Activated T-cell treated with anti-CD3 and anti-CD28 coated beads, Interleukin-2, amount 50 U/mL, for 4 hours (primary cell): ENCODE measurements at places on chromosomes 12 and 14.

DNA sequence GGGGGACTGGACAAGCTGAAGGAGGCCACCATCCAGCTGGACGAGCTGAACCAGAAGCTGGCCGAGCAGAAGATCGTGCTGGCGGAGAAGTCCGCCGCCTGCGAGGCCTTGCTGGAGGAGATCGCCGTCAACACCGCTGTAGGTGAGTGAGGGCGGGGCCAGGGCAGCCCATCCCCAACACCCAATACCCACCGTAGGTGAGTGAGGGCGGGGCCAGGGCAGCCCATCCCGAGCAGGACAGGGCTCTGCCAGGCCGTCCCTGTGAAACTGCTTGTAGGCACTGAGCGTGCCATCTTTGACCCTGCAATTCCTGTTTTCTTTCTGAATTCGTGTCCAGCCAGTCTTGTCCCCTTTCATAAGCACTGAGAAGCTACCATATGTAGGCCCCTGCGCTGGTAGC lies 74.0 kb downstream of the CCDC92 start:
- no peak for DNase-seq

GRCh38 chr12:95054206-95054605 lies 19.2 kb downstream of the NR2C1 start:
- DNase-seq: no peak

GRCh38 chr14:54610051-54610977 lies 43.4 kb downstream of the SAMD4A start:
- DNase-seq: no peak

DNA sequence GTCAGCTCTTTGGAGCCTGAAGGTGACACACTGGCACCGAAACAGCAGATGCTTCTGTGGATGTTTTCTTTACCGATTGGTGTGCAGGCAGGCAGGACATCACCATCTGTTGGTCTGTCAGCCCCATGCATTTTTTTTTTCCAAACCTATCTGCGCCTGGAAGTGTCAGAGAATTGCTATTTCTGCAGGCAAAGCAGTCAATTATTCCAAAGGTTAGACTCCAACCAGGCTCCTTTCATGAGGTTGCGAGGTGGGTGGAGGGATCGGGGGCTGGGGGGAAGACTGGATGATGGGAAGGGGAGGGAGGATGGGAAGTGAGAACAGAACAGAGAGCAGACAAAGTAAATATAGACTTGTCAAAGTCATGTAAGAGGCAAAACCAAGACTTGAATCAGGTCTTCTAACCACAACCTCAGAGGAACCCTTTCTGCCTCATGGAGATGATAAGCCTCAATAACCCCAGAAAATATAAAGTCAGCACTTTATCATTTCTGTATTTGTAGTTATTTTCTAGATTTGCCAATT lies 117.7 kb downstream of the OTOGL start:
- no peak for DNase-seq

DNA sequence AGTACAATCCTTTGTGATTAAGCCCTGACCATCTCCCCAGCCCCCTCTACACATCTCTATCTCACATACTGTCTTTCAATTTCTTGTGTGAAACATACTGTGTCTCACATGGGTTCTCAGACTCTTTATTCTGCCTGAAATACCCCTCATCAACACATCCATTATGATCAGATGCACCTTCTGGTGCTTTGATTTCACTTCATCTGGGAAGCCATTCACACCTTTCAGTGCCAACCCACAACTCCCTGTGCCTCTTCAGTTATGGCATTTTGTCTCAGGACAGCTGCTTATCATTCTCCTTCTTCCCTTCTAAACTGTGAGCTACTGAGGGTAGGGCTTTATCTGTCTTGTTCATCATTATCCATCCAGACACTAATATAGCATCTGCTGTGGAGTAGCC lies 58.8 kb downstream of the CKB start:
- no peak for DNase-seq

DNA sequence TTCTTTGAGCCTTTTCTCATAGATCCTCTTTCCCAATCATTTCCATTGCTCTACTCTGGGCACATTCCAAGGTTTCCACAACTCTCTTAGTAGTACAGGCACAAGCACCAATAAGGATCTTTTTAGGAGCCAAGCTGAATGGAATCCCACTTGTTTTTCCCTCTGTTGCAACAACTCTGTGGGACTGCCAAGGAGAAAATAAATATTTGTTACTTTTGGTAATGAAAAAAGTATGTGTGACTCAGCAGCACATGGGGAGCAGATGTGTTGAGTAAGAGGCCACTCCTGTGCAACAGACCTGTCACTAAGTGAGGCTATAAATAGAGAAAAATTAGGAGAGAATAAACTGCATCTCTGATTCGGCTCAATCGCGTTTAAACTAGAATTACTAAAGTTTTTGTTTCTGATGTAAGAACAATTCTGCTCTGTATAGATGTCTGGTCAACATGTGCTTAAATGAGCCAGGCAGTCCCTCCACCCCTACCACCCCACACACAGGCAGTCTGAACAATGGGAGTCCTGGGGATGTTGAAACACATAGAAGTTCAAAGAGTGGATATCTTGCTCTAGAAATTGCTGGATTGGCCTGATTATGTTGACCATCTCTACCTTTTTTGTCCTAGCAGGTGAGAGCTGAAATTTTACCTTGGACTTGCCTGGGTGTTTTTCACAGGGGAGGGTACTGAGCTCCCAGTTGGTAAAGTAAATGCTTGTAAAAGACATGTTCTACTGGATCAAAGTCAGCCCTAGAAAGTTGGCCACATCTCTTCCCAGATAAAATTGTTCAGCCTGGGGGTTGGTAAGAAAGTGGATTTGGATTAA lies 244.3 kb upstream of the NOVA1 start:
- DNase-seq: no peak

GRCh38 chr12:52836042-52836466 lies 1.9 kb upstream of the KRT79 start:
- DNase-seq: peak; percentile 56

GRCh38 chr12:66603461-66603860 lies 75.4 kb downstream of the GRIP1 start:
- no peak for DNase-seq

- no peak for DNase-seq
Measured at GRCh38 chr14:50677527-50678063, 9.5 kb upstream of the SAV1 start.

- DNase-seq: no peak
Measured at GRCh38 chr12:1616233-1617066, 12.6 kb upstream of the WNT5B start.

GRCh38 chr14:35944847-35945246 lies 118.7 kb downstream of the BRMS1L start:
- DNase-seq: no peak

- DNase-seq: no peak
Measured at GRCh38 chr14:69990323-69990722, 111.1 kb downstream of the SMOC1 start.

DNA sequence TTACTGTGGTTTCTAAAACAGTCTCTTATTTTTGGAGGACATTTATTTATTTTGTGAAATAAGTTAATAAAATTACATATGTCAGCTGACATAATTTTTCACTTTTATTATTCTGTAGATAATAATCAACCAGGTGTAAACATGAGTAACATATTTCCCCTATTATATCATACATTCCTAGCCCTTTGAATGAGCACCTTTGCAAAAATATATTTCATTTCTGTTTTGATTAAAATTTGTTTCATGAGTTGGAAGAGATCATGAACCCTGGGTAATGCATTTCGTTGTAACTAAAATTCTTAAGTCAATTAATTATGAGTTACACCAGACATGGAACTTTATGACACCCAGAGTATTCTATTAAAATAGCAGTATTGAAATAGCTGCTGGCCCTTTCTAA lies 56.3 kb downstream of the SLC16A7 start:
- DNase-seq: no peak

- DNase-seq: no peak
Measured at GRCh38 chr12:65331456-65331855, 53.0 kb downstream of the MSRB3 start.

DNA sequence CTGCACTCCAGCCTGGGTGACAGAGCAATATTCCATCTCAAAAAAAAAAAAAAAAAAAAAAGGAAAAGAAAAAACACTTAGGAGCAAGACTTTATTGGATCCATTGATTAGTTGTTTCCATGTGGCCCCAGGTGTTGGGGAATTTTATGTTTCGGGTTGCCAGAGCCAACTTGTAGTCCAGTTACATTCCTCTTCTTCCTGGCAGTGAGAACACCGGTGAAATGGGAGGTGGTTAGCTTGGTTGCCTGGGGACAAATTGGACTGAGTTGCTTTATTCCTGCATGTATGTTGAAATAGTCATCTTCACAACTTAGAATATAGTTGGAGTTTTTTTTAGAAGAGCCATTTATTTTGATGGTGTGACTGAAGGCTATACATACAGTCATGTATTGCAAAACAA lies 12.6 kb downstream of the RCOR1 start:
- no peak for DNase-seq

DNA sequence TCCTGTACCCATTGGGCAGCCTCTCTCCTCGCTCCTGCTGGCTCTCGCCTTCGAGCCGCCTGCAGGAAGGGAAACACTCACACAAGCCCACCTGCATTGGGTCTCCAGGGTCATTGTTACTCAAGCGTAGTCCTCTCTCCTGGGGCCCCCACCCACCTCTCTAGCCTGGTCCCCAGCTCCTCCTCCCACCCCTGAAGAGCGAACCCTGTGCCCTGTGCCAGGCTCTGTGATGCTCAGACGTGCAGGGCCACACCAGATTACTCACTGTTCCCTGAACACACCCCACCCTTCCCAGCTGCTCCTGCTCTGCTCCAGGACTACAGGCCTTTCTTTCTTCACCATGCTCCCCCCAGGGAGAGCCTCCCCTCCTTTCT lies 88.1 kb downstream of the NINJ2 start:
- DNase-seq: no peak

DNA sequence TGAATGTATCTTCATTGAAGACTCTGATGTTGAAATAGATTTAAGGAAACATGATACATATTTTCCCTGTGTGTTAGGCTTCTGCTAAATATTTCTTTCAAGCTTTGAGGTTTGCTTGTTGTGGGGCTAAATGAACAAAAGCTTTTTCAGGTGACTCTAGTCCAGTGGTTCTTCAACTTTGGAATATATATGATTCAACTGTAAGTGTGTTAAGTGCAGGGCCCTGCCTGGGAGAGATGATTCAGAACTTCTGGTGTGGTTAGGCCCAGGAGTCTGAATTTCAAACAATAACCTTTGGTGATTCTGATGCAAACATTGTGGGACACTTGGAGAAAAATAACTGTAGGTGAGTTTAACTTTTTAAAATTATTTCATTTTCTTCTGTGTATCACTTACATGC lies 93.0 kb downstream of the TRHDE start:
- DNase-seq: no peak

- DNase-seq: peak; percentile 11
Measured at GRCh38 chr12:112908548-112908947, 1.8 kb downstream of the OAS1 start.

DNA sequence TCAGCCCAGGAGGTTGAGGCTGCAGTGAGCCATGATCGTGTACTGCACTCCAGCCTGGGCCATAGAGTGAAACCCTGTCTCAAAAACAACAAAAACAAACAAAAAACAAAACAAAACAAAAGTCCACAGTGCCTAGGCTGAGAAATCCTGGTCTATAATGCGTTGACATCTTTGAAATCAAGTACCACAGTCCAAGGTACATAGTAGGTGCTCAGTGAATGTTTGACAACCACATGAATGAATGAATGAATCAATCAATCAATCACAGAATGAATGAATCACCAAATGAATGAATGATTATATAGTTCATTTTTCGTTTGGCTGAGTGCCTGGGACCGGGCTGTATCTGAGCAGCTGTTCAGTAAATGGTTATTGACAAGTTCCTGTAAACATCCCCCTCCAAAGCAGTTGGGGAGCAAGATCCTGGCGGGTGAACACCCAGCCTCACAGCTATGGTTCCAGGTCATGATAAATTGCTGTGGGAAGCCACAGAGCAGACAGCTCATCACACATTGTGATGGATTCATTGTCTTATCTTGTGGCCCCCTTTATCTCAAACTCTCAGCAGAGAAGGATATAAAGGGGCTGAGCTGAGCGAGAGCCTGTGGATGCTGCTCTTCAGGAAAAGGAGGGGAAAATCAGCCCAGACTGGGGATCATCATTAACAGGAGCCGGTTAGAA lies 30.4 kb upstream of the IFT81 start:
- no peak for DNase-seq

DNA sequence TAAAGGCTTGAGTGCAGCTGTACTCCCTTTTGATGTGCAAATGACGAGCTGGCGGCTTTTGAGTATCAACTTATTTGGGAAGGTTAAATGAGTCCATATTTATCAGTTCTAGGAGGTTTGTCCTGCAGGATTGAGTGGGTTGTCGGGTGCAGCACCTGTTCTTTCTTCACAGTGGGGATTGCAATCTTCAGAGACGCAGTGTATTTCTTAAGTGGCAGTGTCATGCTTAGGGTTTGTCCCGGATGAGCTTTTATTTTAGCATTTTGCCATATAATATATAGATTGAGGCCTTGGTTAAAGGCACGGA lies 1.2 kb downstream of the FUT8 start:
- DNase-seq: no peak

DNA sequence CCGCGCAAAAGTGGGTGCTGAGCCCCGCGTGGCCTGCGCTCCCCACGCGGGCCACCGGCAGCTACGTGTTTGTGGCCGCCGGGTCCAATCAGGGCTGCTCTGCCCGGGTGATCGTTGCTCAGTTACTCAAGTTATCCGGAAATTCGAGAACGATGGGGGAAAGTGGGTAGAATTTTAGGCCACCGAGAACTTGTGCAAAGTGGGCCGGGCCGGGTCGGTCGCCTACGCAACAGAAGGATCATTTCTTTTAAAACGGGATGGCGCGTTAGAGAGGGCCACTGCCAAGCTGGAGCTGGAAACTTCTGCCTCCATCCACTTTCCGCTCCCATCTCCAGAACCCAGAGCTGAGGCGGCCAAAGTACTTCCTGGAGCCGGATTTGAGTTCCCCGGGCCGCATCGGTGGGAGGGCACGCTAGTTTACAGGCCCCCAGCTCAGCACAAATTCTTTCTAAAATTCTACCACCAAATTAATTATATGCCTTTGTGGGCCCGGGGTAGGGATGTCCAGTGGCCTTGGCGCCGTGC lies 3.5 kb downstream of the RFX4 start:
- DNase-seq: no peak

- DNase-seq: no peak
Measured at GRCh38 chr12:108204117-108204987, 75.3 kb downstream of the WSCD2 start.

GRCh38 chr14:77085538-77085937 lies 12.5 kb upstream of the CIPC start:
- no peak for DNase-seq
